Left ventricle myocardium inferior (tissue), 1 donor: ENCODE measurements at places on chromosomes 4 and X. TPM values are rescaled to one million over a fixed set of nuclear protein-coding genes. Genes with fewer than 3 reads are reported as not detected.

- H3K4me3 ChIP-seq: no peak overlapping the region
- H3K36me3 ChIP-seq: no peaks in the 10 kb centered on the region
Measured at GRCh38 chrX:129981752-129982299, 609 bp upstream of the BCORL1 start.

The BGN gene
- 84.3 TPM for total RNA-seq

- no peak overlapping the region for H3K4me3 ChIP-seq
- H3K4me1 ChIP-seq: peaks cover 17% of the 10 kb centered on the region
- H3K36me3 ChIP-seq: no peaks in the 10 kb centered on the region
- DNase-seq: no peak
- H3K27ac ChIP-seq: no peak overlapping the region
- H3K27me3 ChIP-seq: peaks cover 97% of the 10 kb centered on the region
Measured at GRCh38 chrX:137424679-137425078, 141.2 kb upstream of the ZIC3 start.

GRCh38 chrX:49727847-49728246 lies 32.1 kb upstream of the PAGE1 start:
- H3K36me3 ChIP-seq: no peaks in the 10 kb centered on the region
- H3K27ac ChIP-seq: no peak overlapping the region
- no peak overlapping the region for H3K4me3 ChIP-seq
- no peak for DNase-seq
- no peaks in the 10 kb centered on the region for H3K4me1 ChIP-seq

GRCh38 chr4:40232610-40233009 lies 35.8 kb downstream of the RHOH start:
- H3K36me3 ChIP-seq: no peaks in the 10 kb centered on the region
- H3K27me3 ChIP-seq: peaks cover 17% of the 10 kb centered on the region
- no peak overlapping the region for H3K4me3 ChIP-seq

The DSPP gene
- total RNA-seq: not detected

DNA sequence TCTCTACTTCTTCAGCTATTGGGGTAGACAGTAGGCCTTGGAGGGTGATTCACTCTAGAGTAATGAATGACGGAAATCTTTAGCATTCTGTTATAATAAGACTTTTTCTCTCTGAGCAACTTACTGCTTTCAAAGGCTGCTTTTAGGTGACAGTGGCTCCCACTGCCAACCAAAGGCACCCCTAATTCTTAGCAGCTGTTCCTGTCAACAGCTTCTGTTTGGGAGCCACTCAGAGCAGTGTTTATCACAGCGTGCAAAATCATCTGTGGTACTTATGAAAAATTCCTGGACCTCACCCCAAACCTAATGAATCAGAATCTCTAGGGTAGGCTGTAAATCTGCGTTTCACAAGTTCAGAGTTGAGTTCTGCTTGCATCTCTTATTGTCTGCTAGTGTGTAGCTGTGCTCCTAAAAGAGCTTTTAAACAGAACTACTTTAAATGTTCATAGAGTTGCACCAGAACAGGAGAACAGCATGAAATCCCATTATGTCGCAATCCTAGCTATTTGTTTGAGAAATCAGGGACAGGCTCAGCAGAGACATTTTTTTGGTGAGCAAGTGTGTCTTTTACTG lies 52.8 kb upstream of the POU4F2 start:
- no peak for DNase-seq
- H3K36me3 ChIP-seq: no peaks in the 10 kb centered on the region
- H3K27me3 ChIP-seq: no peaks in the 10 kb centered on the region
- no peaks in the 10 kb centered on the region for H3K4me1 ChIP-seq

- H3K4me3 ChIP-seq: no peak overlapping the region
- no peaks in the 10 kb centered on the region for H3K4me1 ChIP-seq
- no peak overlapping the region for H3K27ac ChIP-seq
- H3K27me3 ChIP-seq: no peaks in the 10 kb centered on the region
- no peak for DNase-seq
- no peaks in the 10 kb centered on the region for H3K36me3 ChIP-seq
Measured at GRCh38 chrX:18031726-18032375, 170.8 kb upstream of the RAI2 start.

GRCh38 chrX:31213941-31214340 lies 142.1 kb upstream of the FTHL17 start:
- H3K36me3 ChIP-seq: no peaks in the 10 kb centered on the region
- no peak for DNase-seq
- H3K27me3 ChIP-seq: no peaks in the 10 kb centered on the region
- peaks cover 29% of the 10 kb centered on the region for H3K4me1 ChIP-seq

- no peaks in the 10 kb centered on the region for H3K27me3 ChIP-seq
- no peaks in the 10 kb centered on the region for H3K36me3 ChIP-seq
- no peak for DNase-seq
- no peaks in the 10 kb centered on the region for H3K4me1 ChIP-seq
- H3K27ac ChIP-seq: no peak overlapping the region
Measured at GRCh38 chr4:111330786-111331185, 707.9 kb upstream of the PITX2 start.

The USP26 gene
- not detected for total RNA-seq

The APLN gene
- total RNA-seq: 15.9 TPM

The TXLNG gene
- 5.1 TPM for total RNA-seq

DNA sequence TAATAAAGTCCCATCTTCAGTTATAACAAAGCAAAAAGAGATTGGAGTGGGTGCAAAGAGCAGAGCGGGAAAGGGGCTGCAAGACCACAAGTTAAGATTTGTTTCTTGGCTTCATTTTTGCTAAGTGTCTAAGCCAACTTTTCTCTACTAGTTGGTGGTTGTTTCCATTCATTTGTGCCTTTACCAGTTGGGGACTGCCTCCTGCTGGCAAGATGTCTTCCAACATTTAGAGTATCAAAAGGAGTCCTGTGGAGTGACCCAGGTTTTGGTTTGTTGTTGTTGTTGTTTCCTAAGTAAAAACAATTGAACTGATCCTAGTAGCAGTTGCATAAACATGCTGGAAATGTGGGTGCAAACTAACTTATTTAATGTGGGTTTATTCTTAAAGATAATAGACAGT lies 121.1 kb downstream of the SPATA18 start:
- no peak overlapping the region for H3K4me3 ChIP-seq
- DNase-seq: no peak
- H3K27ac ChIP-seq: no peak overlapping the region
- H3K4me1 ChIP-seq: peaks cover 13% of the 10 kb centered on the region
- no peaks in the 10 kb centered on the region for H3K27me3 ChIP-seq
